ENCODE measurements at places on chromosomes 16 and 17.

- no peak for DNase-seq
These were observed 150.9 kb downstream of the MRM1 start for GRCh38 chr17:36752096-36752888.

DNA sequence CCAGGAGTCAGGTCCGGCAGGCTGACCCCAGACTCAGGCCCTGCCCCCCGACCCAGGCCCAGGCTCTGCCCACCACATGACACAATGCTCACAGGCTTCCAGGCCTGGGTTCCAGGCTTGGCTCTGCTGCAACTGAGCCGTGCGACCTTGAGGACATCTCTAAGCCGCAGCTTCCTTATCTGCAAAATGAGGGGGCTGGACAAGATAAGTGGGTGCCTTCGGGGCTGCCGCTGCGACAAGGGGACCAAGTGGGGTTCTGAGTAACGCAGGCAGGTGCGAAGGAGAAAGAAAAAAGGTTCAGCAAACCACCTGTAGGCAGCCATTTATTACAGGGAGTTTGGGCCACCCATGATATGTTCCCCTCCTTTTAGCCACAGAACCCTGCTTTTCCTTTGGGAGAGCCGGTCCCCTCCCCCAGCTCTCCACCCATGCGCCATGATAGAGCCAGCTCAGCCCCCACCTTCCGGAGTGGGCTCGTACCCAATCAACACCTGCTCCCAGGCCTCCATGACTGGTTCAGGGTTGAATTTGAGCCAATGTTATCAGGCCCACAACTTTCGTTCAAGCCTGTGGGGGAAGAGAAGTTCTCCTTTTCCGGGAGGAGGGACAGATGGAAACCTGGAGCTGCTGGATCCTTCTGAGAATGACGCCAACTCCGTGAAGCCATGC is 38.2 kb downstream of the RTN4RL1 start:
- DNase-seq, result no peak

DNA sequence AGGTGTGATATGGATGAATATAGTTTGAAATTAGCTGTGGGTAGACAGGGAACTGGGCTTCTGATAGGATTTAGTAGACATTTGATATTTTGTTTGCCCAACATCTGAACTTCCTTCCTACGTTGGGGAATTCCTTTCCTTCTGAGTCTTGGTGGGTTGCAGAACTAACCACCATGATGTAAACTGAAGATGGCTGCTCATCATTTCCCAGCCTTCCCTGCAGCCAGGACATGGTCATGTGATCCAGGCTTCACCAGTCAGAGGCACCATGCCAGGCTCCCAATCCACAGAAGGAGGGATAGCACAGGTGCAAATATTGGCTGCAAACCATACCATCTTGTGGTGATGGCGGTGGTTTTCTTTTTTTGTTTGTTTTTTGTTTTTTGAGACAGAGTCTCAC is 57.4 kb downstream of the EMP2 start:
- DNase-seq, result no peak

DNA sequence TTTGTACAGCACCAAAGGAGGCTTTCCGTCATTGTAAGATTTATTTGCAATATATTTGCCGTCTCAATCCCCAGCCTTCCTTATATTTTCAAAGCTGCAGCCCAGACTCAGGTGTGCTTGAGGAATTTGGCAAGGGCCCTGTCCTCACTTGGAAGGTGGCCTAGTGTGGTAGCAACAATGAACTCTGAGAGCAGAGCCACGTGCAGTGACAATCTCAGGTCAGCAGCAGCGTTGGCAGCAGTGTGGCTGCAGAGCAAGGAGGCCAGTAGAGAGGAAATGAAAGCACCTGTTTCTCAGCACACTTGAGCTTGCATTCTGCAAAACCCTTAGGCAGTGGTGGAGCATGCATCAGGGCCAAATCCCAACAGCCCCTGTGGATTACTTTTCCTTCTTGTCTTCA is 613.5 kb downstream of the RBFOX1 start:
- DNase-seq, result no peak

- no peak for DNase-seq
These were observed 25.7 kb downstream of the PLCD3 start for GRCh38 chr17:45106582-45106981.

DNA sequence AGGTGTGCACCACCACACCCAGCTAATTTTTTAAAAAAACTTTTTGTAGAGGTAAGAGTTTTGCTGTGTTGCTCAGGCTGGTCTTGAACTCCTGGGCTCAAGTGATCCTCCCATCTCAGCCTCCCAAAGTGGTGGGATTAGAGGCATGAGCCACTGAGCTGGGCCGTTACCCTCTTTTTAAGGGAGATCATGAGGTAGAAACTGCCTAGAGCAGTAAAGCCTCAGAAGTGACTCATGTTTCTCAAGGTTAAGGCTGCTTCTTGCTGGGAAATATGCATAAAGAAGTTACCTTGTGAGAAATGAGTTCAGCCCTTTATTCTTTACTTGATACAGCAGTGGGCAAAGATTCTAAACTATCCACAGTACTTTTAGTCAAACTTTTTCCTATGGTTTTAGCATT is 38.2 kb downstream of the GRB2 start:
- DNase-seq, result no peak

DNA sequence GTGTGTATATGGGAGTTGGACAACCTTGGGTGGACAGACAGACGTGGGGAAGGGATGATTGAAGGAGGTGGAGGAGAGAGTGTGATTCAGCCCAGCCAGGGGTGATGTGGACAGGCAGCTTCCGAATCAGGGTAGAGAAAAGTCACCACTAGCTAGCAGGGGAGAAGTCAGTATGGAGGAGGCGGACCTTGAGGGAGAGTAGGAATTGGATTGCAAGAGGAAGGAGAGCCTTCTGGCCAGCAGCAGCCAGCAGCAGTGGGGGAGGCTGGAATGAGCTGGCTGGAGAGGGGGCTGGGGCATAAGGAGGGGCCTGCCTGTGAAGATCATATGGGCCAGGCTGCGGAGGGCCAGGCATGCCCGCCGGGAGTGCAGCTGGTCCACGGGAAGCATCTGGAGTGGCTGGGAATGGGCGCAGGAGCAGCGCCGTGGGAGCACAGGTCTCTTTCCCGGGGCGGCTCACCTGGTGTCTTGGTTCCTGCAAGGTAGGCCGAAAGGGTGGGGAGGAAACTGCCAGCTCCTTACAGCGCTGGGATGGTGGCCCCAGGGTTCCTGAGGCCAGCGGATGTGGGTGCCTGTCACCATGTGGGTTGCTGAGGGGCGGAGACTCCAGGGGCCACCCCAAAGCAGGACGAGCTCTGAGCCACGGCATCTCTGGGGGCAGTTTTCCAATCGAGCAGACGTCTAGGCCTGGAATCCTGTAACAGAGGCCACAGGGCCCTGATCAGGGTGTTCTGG is 235.3 kb downstream of the SEC14L1 start:
- peak; percentile 69 for DNase-seq

- no peak for DNase-seq
These were observed 3.6 kb downstream of the USP31 start for GRCh38 chr16:23145608-23146007.

GRCh38 chr16:19479302-19479721 is 42.6 kb downstream of the GDE1 start:
- DNase-seq, result no peak

DNA sequence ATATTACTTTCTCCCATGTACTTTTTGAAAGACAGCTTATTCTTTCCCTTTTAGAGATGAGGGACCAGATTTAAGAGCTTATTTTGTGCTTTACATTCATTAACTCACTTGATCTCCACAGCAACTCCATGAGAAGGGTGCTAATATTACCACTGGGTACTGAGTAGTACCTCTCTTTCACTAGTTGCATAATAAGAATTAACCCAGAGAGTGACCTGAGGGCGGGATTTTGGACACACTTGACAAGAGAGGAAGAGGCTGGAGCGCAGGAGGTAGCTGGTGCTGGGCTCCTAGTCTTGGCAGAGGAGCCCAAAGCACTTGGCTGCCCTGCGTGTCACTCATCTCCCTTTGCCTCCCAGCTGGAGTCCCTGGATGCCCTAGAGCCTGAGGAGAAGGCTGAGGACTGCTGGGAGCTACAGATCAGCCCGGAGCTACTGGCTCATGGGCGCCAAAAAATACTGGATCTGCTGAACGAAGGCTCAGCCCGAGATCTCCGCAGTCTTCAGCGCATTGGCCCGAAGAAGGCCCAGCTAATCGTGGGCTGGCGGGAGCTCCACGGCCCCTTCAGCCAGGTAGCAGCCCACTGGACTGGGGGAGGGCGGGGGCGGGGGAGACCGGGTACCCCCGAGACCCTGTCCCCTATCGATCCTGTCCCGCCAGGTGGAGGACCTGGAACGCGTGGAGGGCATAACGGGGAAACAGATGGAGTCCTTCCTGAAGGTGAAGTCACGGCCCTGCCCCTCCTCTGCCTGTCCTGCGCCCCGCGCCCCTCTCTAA is 1.7 kb upstream of the MAZ start:
- DNase-seq, result no peak

- DNase-seq, result no peak
These were observed 17.4 kb downstream of the ZDHHC7 start for GRCh38 chr16:84993926-84994325.

GRCh38 chr16:4360538-4361021 is 9.5 kb upstream of the PAM16 start:
- DNase-seq, result no peak
